ENCODE measurements at places on chromosomes 3 and 15.

- DNase-seq, result no peak
Observed at GRCh38 chr3:13487403-13487802, 7.3 kb downstream of the HDAC11 start.

GRCh38 chr3:76212679-76213078 is 427.3 kb upstream of the ZNF717 start:
- no peak for DNase-seq

GRCh38 chr3:170513642-170514041 is 72.2 kb downstream of the SLC7A14 start:
- no peak for DNase-seq

GRCh38 chr3:158712443-158712842 is 19.8 kb downstream of the RARRES1 start:
- no peak for DNase-seq

DNA sequence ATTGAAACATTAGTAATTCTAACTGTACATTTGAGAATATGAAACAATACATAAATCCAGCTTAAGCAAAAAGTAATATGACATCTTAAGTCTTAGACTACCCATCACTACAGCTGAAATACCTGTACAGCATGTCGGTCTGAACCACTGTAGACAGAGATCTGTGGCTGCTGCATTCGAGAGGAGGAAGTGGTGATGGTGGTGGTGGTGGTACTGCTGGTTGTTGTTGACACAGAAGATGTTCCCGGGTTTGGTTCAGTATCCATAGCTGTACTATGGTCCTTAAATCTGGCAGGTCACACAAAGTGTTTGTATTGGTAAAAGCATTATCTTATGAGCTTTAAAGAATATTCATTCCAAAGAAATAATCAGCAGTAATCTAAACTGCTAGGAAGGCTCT is 2.9 kb downstream of the PHC3 start:
- DNase-seq, result peak; percentile 72

DNA sequence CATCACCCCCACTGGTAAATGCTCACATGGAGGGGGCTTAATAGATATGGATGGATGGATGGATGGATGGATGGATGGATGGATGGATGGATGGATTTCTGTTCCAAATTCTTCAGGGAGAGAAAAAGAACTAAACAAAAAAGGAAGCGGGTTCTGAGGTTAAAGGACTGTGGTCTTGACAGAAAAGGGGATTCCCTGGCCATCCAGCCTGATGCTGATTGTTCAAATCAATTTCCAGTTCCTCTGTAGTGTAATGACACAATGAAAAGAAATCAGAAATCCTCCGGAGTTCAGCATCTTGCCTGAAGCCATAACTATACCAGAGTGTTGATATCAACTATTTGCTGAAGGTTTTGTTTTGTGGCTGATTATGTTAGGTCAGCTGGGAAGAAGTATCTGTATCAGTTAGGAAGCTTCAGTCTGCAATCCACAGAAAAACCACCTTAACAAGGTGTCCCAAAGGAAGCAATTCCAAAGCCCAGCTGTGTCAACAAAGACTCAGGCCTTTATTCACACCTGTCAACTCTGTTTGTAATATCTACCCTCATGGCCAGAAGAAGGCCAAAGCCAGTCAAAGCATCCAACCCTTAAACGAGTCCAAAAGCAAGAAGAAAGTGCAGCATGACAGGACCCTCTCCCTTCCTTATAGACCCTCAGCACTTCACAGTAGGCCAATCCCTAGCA is 24.5 kb upstream of the RASA2 start:
- DNase-seq, result no peak
